ENCODE measurements at places on chromosomes 16 and 17.

DNA sequence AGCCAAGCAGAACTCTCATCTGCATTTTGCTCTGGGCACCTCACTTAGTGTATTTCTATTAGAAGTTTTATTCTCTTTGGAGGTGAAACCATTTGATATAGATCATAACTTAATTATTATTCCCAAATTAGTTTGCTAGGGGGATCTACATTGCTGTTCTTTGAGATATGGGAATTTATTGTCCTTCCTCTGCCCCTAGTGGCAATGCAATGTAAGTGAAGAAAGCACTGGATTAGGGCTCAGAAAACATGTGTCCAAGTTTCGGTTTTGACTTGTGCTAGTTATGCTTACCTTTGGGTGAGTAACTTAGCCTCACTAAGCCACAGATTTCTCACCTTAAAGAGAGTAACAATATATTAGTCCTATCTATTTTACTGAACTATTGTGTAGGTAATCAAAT, 2.9 kb downstream of the KRT39 start:
- DNase-seq = no peak

DNA sequence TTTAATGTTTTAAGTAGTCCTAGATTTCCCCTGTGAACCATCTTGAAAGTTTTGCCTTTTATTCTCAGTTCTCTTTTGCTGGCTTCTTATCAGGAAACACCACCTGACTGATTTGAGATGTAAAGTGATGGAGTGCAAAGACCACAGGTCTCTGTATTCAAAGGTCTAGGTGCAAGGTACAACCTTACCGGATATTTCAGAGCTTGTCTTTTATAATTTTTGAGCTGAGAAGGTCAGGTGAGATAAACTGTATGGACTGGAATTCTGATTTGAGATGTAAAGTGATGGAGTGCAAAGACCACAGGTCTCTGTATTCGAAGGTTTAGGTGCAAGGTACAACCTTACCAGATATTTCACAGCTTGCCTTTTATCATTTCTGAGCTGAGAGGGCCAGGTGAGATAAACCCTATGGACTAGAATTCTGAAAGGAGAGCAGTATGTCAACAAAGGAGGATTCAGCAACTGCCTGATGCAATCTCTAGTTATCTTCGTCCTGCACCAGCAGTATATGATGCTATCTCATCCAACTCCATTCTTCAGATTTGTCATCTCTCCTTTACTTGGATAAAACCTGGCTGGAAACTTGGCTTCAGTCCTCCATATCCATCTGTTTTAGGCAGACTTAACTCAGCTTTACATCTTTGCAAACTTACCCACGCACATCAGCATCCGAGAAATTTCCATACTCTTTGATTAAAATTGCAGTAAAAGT, 64.3 kb downstream of the CENPV start:
- DNase-seq = no peak

GRCh38 chr17:17560975-17561374, 30.5 kb downstream of the PEMT start:
- no peak for DNase-seq

DNA sequence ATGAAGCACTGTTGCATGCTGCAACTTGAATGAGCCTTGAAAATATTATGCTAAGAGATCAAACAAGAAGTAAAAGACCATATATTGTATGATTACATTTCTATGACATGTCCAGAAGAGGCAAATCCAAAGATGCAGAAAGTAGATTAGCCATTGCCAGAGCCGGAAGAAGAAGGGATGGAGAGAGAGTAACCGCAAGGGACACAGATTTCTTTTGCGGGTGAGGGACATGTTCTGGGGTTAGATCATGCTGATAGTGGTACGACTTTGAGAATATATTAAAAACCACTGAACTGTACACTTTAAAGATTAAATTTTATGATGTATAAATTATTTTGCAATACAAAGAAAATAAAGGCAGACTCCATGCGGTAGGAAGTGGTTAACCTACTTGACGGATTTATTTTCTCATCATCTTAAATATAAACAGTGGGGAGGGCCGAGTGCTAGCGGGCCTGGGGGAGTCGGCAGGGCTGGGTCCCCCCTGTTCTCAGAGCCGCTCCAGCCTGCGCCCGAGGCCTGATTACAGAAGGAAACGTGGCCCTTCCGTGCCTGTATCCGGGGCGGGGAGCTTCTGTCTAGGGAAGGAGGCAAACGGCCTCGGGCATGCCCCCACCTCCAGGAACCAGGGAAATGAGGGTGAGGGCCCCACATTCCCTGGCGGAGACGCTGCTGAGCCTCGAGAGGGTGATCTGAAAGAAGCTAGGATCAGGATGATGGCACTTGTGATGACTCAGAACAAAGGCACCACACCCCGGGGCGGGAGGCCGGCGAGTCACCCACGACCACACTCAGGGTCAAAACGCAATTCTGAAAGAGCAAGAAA, 48.0 kb downstream of the SHCBP1 start:
- no peak for DNase-seq

All from NCI-H1105 treated with DMSO at 0.1 percent for 48 hours (cell line).